ENCODE measurements at places on chromosomes 5 and 9. TPM values are rescaled to one million over a fixed set of nuclear protein-coding genes. Genes with fewer than 3 reads are reported as not detected.

DNA sequence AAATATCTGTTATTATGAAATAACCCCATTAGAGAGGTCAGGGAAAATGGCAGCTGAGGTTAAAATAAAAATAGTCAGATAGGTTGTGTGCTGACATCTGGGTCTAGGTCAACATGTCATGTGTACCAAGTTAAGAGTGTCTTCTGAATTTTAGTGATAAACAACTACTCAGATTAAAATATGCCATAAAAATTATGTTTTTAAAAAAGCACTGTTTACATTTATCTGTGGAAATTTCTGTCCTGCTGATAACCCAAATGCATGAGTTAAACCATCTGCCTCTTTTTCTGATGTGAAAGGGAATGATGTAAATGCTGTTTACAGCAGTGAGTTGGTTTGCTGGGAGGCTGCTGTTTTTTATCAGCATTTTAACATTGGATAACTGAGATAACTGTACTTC is 361.2 kb upstream of the TARS1 start:
- DNase-seq: no peak

- DNase-seq: no peak
Observed at GRCh38 chr9:29659014-29659413, 2085.7 kb upstream of the C9orf72 start.

- no peak for DNase-seq
Observed at GRCh38 chr5:149257131-149257530, 14.5 kb upstream of the AFAP1L1 start.

GRCh38 chr5:80067016-80067415 is 31.9 kb downstream of the THBS4 start:
- DNase-seq: no peak

DNA sequence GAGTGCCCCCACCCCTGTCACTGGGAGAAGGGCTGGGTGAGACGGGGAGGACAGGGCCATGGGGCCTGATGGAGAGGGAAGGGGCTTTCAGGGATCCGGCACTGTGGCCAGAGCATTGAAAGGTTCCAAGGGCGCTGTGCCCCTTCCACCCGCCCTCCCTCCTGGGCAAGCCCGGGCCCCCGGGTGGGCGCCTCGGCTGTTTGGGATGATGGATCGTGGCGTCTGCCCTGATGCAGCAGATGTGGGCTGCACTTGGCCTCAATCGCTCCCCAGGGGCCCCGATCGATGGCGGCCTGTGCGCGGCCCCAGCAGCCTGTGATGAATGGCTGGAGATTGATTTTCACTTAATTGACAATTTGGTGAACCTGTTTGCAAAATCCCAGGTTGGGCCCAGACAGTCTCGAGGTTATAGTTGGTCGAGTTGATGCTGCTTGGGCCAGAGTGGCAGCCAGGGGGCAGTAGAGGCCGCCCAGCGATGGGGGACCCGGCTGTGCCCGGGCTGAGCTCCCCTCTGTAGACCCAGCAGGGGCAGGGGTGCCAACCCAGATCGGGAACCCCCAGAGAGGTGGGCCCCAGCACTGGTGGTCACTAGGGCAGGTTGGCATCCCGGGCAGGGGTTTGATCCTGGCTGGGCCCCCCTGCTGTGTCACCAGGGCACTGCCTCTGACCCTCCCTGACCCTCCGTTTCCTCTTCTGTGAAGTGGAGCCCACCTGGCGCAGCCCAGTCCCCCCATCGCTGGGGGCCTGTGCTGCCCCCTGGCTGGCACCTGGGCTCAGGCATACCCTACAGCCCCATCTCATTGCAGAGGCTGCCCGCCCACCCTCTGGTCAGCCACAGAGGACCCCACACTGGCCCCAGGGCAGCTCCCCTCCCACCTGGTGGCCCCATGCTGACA is 34.7 kb downstream of the LHX3 start:
- no peak for DNase-seq

The NUTM2G gene
- not detected for total RNA-seq

GRCh38 chr5:60687927-60688720 is 11.8 kb downstream of the DEPDC1B start:
- peak; percentile 61 for DNase-seq

GRCh38 chr5:122500245-122501088 is 188.4 kb downstream of the SNCAIP start:
- peak; percentile 58 for DNase-seq

The FOXD4L6 gene
- total RNA-seq: not detected

The PSMB7 gene
- total RNA-seq: 240 TPM

DNA sequence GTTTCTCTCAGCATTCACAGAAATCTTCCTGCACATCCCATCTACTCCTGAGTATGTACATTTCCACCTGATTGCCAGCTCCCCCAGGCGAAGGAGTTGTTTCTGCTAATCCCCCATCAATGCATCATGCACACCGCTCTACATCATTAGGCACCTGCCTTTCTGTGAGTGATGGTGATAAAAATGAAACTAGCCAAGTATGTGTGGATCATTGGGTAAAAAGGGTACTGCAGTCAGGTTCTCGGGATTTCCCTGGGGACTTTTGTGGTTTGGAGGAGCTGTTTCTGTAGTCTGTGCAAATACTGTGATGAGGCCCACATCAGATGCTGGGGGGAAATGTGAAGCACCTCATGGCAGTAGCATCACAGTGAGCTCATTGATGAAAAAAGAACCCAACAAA is 30.4 kb downstream of the CAMK4 start:
- DNase-seq: peak; percentile 16

The OLFML2A gene
- 6.2 TPM for total RNA-seq

The LHFPL2 gene
- total RNA-seq: 97.3 TPM

The MED27 gene
- 34.9 TPM for total RNA-seq

The AOPEP gene
- 80.1 TPM for total RNA-seq

DNA sequence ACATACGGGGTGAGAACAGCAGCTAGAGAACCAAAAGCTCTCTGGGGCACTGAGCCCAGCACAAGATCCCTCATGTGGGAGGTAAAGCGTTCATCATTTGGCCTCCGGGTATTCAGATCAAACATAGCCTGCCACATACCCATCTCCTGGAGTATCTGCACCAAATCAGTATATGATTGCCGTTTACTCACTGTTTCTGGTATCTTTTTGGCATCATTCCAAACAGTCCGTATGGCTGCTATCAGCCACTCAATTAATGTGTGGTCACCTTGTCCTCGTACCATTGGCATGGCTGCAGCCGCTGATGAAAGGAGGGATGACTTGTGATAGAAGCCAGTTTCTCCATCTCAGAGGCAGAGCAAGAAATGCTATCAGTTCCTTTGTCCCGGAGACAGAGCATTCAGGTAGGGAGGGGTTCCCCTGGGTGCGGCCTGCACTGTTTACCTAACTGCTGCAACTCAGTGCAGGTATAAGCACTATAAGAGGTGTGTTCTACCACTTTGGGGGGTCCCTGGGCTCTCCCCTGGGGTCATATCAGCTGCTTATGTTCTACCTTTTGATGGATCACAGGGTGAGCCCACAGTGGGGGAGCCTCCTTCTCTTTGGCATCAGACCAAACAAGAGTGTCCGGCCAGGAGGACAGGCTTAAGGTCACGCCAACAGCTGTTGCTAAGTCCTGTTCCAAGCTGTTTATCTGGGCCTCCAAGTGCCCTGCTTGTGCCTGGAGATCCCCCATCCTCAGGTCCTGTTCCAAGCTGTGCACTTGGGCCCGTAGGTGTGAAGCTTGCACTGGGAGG is 9.4 kb downstream of the DMAC1 start:
- no peak for DNase-seq

DNA sequence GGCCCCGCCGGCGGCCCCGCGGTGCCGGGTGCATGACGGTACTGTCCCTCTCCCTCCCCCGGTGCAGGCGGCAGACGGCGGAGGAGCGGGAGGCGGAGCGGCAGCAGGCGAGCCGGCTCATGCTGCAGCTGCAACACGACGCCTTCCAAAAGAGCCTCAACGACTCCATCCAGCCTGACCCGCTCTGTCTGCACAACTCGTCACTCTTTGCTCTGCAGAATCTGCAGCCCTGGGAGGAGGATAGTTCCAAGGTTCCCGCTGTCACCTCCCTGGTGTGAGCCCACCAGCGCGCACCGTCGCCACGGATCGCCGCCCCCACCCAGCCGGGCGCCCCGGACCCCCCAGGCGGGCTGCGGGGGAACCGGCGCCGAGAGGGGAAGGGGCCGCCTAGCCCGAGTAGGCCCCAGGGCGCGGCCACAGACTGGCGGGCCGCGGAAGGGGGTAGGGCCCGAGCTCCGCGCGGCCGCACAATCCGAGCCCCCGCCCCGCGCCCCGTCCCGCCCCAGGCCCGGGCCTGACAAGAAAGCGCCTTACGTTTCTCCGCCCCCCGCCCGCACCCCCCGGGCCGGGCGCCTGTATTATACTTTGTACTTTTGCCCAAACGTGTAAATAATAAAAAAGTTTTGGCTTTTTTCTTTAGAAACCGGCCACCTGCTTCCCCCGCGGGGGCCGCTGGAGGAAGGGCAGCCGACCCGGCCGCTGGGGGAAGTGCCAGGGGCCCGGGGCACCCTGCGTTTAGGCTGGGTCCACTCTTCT is 2.5 kb downstream of the TLX3 start:
- peak; percentile 7 for DNase-seq

GRCh38 chr9:104342552-104342951 is 161.5 kb upstream of the OR13F1 start:
- DNase-seq: no peak

The WNK2 gene
- not detected for total RNA-seq

- no peak for DNase-seq
Observed at GRCh38 chr9:72834994-72835393, 117.9 kb downstream of the ALDH1A1 start.

The TNPO1 gene
- total RNA-seq: 414 TPM

GRCh38 chr5:171336521-171337209 is 27.6 kb downstream of the TLX3 start:
- DNase-seq: peak; percentile 38

GRCh38 chr5:38207343-38207742 is 51.0 kb upstream of the EGFLAM start:
- peak; percentile 2 for DNase-seq

DNA sequence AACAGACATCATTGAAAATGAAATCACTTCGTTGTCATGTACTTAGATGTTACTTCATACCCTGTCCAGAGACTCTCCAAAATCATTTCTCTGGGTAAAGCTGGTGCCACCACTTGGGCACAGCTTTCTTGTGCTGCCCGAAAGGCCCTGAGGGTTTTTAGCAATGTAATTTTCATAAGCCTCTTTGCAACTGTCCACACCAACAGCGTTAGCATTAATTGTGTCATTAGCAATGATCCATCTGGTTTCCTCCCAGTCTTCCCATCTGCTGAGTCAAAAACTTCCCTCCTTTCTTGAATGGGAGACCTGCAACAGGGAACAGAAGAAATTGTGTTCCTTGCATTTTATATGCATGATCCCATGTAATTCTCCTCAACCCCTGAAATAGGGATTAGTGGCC is 8.6 kb upstream of the MSX2 start:
- DNase-seq: no peak

The TOR4A gene
- total RNA-seq: 2.6 TPM

GRCh38 chr9:105842023-105842644 is 147.8 kb downstream of the TMEM38B start:
- DNase-seq: peak; percentile 24

- peak; percentile 71 for DNase-seq
Observed at GRCh38 chr9:125878164-125878631, 131.0 kb downstream of the PBX3 start.
